Stromal cell of bone marrow (primary cell): ENCODE measurements at places on chromosomes 13 and 19.

DNA sequence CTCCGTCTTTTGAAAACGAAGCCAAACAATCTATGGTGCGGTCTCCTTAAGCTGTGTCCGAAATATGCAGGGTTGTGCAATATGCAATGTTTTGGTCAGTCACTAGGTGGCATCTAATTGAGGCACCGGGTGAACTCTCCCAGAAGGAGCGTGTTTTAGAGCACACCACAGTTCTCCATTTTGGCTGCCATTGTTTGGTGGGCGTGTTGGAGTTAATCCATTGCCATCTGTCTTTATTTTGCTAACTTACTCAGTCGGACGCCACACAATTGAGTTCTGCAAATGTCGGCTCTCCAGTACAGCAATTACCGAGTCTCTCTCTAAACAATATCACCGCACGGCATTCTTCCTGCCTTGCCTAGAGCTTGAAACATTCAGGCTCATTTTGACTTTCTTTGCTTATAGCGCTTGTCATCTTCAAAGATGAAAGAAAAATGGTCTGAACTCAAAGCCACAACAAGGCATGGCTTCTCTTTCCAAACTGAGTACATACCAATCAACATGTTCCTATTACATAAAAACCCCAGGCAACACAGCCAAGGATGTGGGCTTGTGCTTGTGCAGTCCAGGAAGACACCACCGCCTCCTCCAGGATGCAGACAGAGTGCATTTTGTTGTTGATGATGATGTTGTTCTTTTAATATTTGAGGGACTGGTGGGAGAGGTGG is 182.0 kb upstream of the SERP2 start:
- peak; percentile 67 for DNase-seq

DNA sequence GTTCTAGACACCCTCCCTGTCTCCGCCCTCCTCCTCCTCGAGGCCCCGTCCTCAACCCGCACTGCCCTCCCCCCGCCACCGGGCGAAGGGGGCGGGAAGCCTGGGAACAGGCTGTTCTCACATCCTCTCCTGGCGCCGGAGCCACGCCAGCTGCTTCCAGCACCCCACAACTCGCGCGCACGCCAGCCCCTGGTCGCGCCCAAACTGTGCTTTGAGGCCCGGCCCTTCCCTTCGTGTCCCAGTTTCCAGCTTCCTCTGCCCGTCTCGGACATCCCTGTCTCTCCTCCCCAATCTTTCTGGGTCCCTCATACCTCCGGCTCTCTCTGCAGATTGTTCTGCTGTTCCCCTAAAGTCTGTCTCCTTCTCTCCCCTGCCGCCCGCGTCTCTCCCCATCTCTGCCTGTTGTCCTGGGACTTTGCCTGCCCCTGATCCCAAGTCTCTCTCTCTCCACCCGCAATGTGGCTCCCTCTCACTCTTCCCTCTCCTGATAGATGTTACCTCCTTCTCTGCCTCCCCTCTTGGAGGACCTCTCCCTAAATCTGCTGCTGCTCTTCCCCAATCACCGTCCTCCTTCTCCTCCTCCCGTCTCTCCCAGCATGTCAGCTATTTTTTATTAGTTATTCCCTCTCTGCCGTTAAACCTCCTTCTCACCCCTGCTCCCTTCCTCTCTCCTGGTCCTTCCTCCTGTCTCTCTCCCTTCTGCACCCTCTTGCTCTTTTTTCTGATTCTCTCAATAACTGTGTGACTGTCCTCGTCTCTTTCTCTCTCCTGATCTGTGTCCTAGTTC is 14.2 kb downstream of the DPF1 start:
- peak; percentile 12 for DNase-seq

DNA sequence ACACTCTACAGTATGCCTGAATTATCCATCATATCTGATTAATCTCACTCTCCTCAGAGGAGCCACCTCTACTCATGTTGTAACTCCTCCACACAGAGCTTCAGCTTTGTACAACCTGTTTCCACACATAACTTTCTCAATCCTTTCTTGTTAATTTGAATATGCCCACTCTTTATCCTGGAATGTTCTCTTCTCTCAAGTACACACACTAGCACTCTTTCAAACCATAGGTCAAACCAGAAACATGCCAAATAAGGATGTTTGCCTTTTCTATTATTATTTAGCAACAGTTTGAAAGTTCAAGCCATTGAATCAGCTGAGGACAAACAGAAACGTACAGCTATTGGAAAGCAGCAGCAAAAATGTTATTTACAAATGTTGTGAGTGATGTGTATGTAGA is 110.3 kb downstream of the MIPEP start:
- no peak for DNase-seq

- no peak for DNase-seq
Measured at GRCh38 chr19:45041125-45041524, 2.3 kb downstream of the CLASRP start.

GRCh38 chr19:48554385-48555091 is 2.6 kb downstream of the SULT2B1 start:
- no peak for DNase-seq

- DNase-seq = no peak
Measured at GRCh38 chr13:38954844-38955243, 35.8 kb downstream of the STOML3 start.

GRCh38 chr19:18737954-18738351 is 53.2 kb downstream of the COMP start:
- DNase-seq = no peak

DNA sequence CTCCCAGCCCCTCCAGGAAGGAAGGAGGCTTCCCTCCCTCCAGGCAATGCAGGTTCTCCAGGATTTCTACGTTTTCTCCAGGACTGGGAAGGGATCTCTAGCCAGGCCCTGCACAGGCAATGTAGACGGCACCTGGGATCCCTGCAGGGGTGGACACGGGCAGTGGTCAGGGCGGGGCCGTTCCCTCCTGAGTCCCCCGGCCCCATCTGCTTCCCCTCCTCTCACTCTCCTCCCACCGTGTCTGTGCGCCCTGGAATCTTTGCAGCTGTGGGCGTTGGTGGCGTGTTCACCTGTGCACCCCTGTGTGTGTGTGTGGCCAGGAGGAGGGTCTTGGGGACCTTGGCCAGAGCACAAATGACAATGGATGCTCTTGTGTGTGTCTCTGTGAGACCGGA is 10.0 kb downstream of the NRTN start:
- DNase-seq = no peak

- DNase-seq = no peak
Measured at GRCh38 chr13:40063703-40064102, 408.2 kb downstream of the COG6 start.

DNA sequence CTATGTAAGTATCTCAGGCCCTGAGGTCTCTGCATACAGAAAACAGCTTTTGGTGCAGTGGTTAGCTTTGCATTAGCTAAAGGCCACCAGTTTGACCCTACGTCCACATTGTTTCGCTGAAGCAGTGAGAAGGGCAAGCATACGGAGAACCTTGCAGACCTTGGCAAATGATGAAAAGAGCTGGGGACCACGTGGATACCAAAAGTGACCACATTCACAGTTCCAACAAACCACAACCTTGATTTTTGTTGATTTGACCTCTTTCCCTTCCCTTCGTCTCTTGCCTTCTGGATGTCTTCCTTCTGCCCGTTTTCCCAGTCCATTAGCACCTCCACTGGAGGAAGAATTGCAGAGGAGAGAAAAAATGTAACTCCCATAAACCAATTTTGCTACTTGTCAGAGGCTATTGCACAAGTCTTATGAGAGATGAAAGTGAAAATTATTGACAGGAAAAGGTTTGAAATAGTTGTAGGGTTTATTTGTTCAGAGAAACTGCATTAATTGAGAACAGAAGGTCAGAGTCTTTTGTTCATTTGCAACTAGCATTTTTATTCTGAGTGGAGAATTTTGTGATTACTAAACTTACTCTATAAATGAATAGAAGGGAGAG is 293.9 kb upstream of the HTR2A start:
- DNase-seq = no peak

DNA sequence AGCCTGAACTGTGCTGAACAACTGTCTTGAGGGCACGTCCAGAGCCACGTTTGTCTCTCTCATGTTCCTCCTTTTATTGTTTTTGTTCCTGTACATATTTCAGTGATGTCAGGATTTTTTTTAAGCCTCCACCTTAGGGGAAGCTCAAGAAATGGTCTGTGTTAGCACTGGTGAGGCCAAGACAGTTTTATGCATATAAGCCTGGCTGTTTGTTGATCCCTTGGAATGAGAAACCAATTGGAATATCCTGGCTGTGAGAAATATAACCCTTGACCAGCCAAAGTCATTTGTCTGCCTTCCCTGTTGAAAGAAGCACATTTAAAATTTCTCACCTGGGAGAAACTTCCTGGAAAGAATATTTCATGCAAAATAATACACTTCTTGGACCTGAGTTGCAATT is 115.8 kb downstream of the DNAJC15 start:
- no peak for DNase-seq

- DNase-seq = no peak
Measured at GRCh38 chr19:46648961-46649960, 11.7 kb downstream of the DACT3 start.

- no peak for DNase-seq
Measured at GRCh38 chr19:16449330-16449961, 22.3 kb downstream of the EPS15L1 start.

GRCh38 chr19:38674388-38675171 is 27.1 kb downstream of the ACTN4 start:
- DNase-seq = no peak

- DNase-seq = no peak
Measured at GRCh38 chr19:54967611-54968010, 1.4 kb downstream of the NLRP2 start.

GRCh38 chr19:45296355-45296754 is 26.3 kb downstream of the CKM start:
- DNase-seq = no peak

DNA sequence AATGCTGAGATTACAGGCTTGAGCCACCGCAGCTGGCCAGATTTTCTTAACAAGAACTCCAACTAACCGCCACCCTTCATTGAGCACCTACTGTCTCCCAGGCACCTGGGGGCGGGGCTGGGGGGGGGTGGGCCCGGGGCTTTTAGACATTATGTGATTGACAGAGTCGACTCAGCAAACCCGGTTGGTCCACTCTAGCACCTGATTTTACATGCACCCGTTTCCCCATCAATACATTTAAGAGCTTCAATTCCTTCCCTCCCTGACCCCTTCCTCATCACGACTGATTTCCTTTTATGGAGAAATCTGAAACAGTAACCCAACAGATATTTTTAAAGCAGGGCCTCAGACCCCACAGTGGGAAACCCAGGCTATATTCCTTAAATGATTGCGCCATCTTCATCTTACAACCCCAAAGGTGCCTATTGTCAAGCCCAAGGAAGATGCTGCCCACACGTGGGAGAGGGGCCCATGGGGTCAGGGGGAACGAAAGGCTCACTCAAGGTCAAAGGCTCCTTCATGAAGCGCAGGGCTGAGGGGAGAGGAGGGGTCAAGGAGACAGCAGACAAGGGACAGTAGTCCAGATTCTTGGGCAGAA is 1.8 kb downstream of the INSR start:
- DNase-seq = no peak
